ENCODE measurements at places on chromosomes 16 and 17.

DNA sequence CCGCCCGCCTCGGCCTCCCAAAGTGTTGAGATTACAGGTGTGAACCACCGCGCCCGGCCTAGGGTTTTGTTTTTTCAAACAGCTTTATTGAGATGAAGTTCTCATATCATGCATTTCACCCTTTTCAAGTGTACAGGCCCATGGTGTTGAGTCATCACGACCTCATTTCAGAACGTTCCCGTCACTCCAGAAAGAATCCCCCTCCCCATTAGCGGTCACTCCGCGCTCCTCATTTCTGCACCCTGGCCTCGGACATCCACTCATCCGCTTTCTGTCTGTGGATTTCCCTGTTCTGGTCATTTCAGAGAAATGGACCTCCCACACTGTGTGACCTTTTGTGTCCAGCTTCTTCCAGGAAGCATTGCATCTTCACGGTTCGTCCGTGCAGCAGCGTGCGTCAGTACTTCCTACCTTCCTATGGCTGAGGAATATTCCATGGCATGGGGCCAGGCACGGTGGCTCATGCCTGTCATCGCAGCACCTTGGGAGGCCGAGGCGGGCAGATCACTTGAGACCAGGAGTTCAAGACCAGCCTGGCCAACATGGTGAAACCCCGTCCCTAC is 135.2 kb upstream of the GSE1 start:
- DNase-seq: no peak

GRCh38 chr17:1077581-1077985 is 80.7 kb downstream of the TIMM22 start:
- DNase-seq: no peak

DNA sequence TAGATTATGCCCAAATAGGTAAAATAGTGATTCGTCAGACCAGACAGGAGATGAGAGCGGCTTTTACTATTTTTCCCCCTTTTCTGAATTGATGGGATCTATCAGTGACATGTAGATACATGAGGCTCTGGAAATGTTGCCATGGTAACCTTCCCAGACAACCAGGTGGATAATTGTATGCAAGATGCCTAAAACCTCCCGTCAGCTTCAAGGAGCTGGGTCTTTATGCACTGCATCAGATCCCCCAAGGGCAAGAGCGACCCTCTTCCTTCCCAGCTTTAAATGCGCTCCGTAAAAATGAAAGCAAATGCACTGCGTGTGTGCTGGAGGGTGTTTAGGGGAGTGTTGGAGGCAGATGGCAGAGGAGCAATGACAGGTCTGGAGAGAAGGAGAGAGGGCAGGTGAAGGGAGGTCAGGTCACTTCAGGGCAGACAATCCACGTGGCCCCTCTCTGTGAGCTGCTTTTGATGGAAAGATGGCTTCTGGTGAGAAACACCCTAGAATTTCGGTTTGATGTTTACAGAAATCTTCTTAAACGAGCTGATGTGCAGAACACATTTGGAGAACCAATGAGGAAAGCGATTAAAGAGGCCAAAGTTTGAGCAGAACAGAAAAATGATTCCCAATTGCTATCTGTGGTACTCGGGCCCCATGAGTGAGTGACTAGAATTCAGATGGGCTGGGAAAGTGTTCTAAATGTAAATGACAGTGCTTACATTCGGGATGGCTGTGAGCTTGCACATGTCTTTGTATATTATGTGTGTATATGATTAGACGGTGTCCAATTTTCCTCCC is 461.7 kb upstream of the HSBP1 start:
- no peak for DNase-seq

- DNase-seq: no peak
These were observed 13.6 kb downstream of the HSD11B2 start for GRCh38 chr16:67444259-67445125.

GRCh38 chr16:28140788-28141618 is 70.8 kb downstream of the XPO6 start:
- DNase-seq: peak; percentile 89

- no peak for DNase-seq
These were observed 2.3 kb downstream of the CMIP start for GRCh38 chr16:81446907-81447268.
